Vein endothelial cell (primary cell): ENCODE measurements at places on chromosomes 12 and 14. TPM values are rescaled to one million over a fixed set of nuclear protein-coding genes. Genes with fewer than 3 reads are reported as not detected.

The ZNF10 gene
- total RNA-seq = 3.2 and 4.2 TPM in 2 replicates

The TAS2R8 gene
- 0.33 TPM in 1 of 2 replicates, not detected in the other for total RNA-seq

The TDRD9 gene
- total RNA-seq = 0.65 and 1.2 TPM in 2 replicates

The FAM161B gene
- 3.3 and 3.9 TPM in 2 replicates for total RNA-seq

The MIP gene
- 0.29 TPM in 1 of 2 replicates, not detected in the other for total RNA-seq

The ANKS1B gene
- total RNA-seq = 0.48 and 0.65 TPM in 2 replicates

The BBOF1 gene
- 1.6 and 2.6 TPM in 2 replicates for total RNA-seq

The CLEC4C gene
- not detected in 2 replicates for total RNA-seq

The BEGAIN gene
- 0.10 TPM in 1 of 2 replicates, not detected in the other for total RNA-seq

The GLI1 gene
- total RNA-seq = not detected in 2 replicates

The KLRC2 gene
- total RNA-seq = not detected in 2 replicates

The SIX4 gene
- 4.5 and 6.9 TPM in 2 replicates for total RNA-seq

The SLC39A5 gene
- not detected in 2 replicates for total RNA-seq

The KCNC2 gene
- total RNA-seq = not detected in 2 replicates

The BATF gene
- 2.5 and 2.9 TPM in 2 replicates for total RNA-seq

The PTCSC3 gene
- not detected in 2 replicates for total RNA-seq

The C12orf50 gene
- total RNA-seq = not detected in 2 replicates

The PAWR gene
- total RNA-seq = 95.7 and 117 TPM in 2 replicates

The LAG3 gene
- total RNA-seq = 0.10 and 0.33 TPM in 2 replicates

The POTEM gene
- not detected in 2 replicates for total RNA-seq

The CCDC177 gene
- not detected in 2 replicates for total RNA-seq

The RTN1 gene
- total RNA-seq = 0.10 and 0.33 TPM in 2 replicates

The PRH2 gene
- 0.65 TPM in 1 of 2 replicates, not detected in the other for total RNA-seq

The PAPOLA gene
- 119 and 131 TPM in 2 replicates for total RNA-seq

The SDSL gene
- 2.0 and 4.2 TPM in 2 replicates for total RNA-seq

The IFI27 gene
- 22.2 and 28.8 TPM in 2 replicates for total RNA-seq

The ACOT4 gene
- under 0.01 and 0.38 TPM in 2 replicates for total RNA-seq

The CAPRIN2 gene
- 28.7 and 29.7 TPM in 2 replicates for total RNA-seq

The MIA2 gene
- 17.3 and 19.1 TPM in 2 replicates for total RNA-seq

The SLC6A13 gene
- 0.10 TPM in 1 of 2 replicates, not detected in the other for total RNA-seq

The MMP19 gene
- total RNA-seq = 0.65 and 0.86 TPM in 2 replicates

The ARG2 gene
- 18.5 and 20.6 TPM in 2 replicates for total RNA-seq

The OLR1 gene
- not detected in 2 replicates for total RNA-seq

The DCN gene
- 1.3 and 1.4 TPM in 2 replicates for total RNA-seq

The RNASE7 gene
- total RNA-seq = not detected in 2 replicates

The EVL gene
- 16.0 and 27.4 TPM in 2 replicates for total RNA-seq
